ENCODE measurements at places on chromosomes 16 and 17.

DNA sequence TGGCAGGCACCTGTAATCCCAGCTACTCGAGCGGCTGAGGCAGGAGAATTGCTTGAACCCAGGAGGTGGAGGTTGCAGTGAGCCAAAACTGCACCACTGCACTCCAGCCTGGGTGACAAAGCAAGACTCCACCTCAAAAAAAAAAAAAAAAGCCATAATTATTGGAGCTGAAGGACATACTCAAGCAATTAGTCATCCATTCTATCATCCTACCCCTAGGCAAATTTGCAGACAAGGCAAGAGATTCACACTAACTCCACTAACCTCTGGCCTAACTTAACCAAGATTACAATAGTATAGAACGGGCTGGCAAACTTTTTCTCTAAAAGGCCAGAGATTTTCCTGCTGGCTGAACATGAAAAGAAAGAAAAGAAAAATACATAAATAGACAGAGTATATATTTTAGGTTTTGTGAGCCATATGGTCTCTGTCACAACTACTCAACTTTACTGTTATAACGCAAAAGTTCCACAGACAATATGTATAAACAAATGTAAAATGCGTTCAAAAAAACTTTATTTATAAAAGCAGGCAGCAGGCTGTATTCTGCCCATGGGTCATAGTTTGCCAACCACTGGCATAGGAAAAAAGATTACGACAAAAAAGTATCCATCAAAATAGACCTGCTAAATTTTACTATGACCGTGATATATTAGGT, 29.7 kb downstream of the BRIP1 start:
- DNase-seq: no peak

- no peak for DNase-seq
Observed at GRCh38 chr16:389352-389751, 7.6 kb upstream of the PGAP6 start.

GRCh38 chr17:83191388-83192160, 112.2 kb downstream of the METRNL start:
- DNase-seq: no peak

- no peak for DNase-seq
Observed at GRCh38 chr17:16123531-16123930, 91.8 kb downstream of the NCOR1 start.

All from gastrocnemius medialis (tissue), 4 donors.